ENCODE measurements at places on chromosomes 5 and 9.
A peak's percentile ranks its signal among the peaks of the same experiment; 100 is the strongest.

DNA sequence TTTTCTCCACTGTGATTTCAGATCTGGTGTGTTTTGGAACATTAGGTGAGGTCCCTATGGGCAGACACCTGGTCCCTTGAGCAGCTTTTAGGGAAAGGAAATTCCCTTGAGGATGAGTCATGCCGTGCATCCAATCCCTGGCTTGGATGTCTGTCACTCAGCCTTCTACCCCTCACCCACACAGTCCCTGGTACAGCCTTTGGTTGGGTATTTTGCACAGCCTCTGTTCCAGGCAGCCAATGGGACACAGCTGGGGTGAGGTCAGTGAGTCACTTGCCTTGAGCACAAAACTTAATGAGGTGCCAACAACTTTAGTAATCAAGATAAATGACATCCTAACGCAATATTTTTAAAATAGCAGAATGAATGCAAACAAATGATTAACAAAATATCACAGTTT lies 22.7 kb upstream of the SVEP1 start:
- no peak for DNase-seq

GRCh38 chr9:130847306-130848217 lies 12.5 kb downstream of the ABL1 start:
- DNase-seq, result no peak

DNA sequence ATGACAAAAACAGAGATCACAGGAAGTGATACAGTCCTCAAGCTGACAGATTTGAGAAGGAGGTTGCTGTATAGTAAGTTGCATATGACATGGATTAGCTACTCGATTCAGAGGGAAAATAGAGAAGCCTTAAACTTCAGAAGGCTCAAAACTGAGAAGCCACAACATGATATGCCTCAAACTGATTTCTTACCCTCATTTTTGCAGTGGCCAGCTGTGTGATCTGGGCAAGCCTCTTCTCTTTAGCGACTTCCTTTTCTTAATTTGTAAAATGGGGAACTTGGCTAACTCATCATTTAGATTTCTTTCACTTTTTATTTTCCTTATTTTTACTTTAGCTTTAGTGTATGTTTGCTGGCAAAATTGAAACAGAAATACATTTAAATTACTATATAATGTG lies 421.1 kb downstream of the KIF4B start:
- no peak for DNase-seq

DNA sequence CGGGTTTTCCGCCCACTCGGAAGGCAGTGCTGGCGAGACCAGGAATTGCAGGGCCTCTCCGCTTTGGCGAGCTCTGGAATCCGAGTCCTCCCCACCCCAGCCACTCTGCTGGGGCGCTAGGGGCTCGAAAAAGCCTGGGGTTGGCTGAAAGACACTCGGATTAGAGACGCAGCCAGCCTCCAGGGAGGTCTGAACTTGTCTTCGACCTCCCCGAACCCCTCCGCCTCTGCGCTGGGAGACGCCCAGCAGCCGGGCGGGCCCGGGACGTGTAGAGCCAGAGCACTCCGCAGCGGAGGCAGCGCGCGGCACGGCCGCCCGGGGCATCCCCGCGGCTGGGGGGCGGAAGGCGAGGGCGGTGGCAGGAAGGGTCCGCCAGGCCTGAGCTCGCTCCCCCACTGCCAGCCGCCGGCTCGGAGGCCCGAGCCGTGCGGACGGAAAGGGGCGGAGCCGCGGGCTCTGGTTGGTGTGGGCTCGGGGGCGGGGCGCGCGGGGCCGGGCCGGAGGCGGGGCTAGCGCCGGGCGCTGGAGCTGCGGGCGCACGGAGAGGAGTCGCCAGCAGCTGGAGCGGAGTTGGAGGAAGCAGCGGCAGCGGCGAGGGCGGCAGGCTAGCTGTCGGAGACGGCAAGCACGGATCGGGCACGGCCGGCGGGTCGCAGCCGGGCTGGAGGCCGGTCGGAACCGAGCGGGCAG lies at the start of gene PIK3R1:
Gene PIK3R1 (plus strand): TSS at position 549 of the 690 bp plus-strand sequence. CDS start 10,920 bp downstream, outside the sequence.
- DNase-seq, result peak; percentile 95

DNA sequence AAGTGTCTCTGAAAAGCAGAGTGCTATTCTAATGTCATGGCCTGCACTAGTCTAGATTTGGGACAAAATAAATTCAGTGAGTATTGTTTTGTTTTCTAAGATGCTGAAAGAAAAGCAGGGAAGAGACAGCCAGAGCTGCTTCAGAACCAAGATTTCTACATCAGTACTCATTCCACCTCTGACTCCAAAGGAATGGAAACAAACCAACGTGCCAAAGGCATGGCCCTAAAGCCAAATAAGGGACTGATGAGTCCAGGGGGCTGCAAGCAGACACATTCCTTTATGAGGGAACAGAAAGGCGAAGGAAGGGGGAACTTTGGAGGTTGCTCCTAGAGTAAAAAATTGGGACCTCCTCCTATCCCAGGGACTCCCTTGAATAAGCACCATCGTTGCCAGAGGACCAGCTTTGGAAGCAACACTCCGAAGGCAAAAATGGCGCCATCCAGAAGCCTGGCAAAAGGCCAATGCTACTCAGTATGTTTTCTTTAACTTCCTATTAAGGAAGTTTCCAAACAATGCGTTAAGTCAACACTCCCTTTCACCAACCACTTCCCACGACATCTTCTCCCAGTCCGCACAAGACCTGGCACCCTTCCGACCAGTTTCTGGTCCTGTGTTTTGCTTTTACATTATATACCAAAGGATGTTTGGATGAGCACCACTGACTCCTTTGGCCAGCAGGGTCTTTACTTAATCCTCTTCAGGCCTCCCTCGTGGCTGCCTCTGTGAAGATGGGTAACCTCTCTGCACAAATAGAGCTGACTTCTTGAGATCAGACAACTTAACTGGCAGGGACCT lies 31.6 kb downstream of the ADAM19 start:
- DNase-seq, result peak; percentile 46

GRCh38 chr5:107612541-107612940 lies 58.2 kb downstream of the EFNA5 start:
- DNase-seq, result no peak

- no peak for DNase-seq
Measured at GRCh38 chr9:131707733-131708157, 32.1 kb downstream of the RAPGEF1 start.

GRCh38 chr5:107652839-107653607 lies 17.7 kb downstream of the EFNA5 start:
- DNase-seq, result no peak

DNA sequence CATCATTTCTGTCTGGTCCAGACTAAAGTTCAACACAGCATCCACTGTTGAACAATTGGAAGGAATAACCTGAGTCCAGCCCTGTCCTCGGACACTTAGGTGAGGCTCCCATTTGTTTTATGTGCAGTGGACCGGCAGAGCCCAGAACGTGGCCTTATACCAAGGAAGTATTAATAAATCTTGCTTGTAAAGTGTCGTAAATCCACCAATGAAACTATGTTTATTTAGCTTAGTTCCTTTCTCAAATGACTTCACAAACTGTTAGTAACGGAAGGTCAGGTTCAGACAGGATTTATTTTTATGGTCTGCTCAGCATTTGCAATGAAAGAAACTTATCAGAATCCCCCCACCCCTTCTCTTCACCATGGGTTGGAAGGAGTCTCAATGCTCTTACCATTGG lies 149.5 kb downstream of the PCSK1 start:
- no peak for DNase-seq
